ENCODE measurements at places on chromosomes 5 and 9.

- DNase-seq: no peak
These were observed 8.9 kb downstream of the WDR5 start for GRCh38 chr9:134144801-134145200.

DNA sequence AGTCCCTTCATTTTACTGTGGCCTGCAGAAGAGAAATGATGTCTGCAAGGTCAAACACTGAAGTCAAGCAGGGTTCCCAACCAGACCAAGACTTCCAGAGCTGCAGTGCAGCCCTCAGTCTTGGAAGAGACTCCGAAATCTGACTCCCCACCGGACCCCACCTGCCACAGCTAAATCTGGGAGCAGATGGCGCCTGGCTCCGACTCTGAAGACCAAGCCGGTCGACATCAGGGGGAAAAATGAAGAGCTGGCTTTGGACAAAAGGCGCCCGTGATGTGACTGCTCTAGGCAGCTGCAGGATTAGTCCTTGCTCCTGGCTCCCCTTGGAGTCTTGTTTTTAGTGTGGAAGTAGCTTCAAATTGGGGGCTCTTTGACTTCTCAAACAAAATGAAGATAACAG lies 72.4 kb upstream of the ZNF622 start:
- DNase-seq: no peak

- DNase-seq: no peak
These were observed 205.5 kb upstream of the SLC24A2 start for GRCh38 chr9:19994296-19994695.

- no peak for DNase-seq
These were observed 14.6 kb upstream of the COL15A1 start for GRCh38 chr9:98929071-98929470.

- no peak for DNase-seq
These were observed 37.3 kb upstream of the TEX48 start for GRCh38 chr9:114719290-114719689.

- DNase-seq: no peak
These were observed at the start of gene CNTFR for GRCh38 chr9:34589636-34590380. TSS of gene CNTFR (minus strand) at chr9:34589724. CDS start at chr9:34568981, 20,743 bp downstream.

DNA sequence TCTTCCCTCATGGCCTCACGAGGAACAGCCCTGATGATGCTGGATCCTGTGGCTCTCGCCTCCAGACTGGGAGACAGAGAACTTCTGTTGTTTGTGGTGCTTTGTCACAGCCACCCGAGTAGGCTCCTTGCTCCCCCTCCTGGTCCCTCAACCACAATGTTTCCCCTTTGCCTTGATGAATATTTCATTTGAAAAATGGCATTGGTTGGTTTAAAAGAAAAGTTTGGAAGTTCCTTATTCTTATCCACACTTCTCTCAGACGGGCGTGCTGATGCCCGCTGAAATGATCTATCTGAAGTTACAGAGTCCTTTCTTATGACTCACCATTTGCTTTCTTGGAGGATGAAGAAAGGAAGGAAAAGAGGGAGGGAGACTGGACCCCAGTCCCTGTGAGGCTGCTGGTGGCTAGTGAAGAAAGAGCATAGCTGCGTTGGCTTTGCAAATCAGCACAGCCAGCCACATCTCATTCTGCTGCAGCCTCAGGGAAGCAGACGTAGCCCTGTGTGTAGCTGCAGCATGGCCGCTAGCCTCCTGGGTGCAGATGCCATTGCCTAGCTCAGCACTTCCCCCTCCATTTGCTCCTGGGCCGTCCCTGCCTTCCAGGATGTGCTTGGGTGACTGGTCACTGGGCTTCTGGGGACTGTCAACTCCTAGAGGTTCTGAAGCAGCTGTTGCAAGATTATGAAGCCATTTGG lies 185.9 kb downstream of the ERCC6L2 start:
- peak; percentile 37 for DNase-seq

DNA sequence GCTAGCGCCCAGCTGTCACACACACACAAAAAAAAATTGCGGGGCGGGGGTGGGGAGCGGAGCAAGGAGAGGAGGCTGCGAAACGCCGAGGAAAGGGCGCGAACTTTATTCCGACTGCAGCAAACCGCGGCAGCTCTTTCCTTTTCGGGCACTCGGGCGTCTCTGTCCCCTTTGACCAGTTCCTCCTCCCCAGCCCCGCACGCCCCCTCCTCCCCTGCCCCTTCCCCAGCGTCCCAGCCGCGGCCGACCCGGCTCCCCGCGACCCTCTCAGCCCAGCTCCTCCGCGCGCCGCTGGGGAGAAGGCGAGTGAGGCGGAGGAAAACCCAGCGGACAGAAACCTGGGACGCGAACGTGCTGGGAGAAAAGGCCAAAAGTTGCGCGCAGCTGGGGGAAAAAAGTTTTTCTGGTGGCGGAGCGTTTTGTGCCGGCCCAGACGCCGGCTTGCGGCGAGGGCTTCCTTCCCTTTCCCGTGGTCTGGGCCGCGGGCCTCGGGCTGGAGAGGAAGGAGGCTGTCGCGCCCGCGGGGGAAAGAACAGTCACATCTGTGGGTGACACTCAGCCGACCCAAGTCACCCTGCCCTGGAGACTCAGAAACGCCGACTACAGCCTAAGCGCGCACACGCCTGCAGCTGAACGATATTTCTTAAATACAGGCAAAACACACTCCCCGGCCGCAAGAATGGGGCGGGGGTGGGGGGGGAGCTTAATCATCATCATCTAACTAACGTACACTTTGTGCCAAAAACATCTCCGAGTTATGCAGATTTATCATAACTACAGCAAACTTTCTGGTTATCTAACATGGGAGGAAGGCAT lies 1.1 kb upstream of the BNC2 start:
- DNase-seq: no peak

DNA sequence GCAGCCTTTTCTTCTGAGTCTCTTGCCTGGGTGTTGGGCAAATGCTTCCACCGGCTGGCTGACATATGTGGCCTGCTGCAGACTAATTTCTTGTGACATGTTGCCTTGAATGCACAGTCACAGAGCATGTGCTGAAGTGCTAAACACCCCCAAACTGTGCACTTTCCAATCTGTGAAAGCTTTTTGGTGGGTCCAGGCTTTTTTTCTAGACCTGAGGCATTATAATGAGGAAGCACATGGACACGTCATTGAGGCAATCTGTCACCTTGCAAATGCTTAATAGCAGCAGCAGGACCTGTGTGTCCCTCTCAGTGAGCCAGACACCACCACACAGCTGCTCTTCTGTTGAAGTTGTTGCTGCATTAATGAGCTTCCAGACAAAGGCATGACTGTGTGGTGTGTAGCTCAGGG lies 274.7 kb downstream of the ELAVL2 start:
- DNase-seq: no peak

DNA sequence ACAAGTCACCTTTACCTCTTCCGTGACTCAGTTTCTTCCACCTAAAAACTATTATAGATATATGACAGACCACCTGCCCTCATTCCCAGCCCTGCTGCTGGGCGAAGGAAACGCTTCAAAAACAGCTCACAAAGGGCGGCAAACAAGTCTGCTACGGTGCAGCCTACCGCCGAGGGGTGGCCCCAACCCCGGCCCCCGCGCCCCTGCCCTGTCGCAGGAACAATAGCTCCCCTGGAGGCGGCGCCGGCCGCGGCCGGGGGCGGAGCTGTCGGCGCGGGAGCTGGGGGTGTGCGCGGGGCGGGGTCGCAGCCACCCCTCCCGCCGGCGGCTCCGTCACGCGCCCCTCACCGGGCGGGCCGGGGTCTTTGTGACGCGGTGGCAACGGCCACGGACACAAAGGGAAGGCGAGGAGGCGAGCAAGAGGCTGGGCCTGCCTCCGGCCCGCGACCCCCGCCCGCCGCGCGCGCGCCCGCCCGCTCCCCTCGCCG lies at the start of gene TMEFF1:
Gene TMEFF1 (plus strand): TSS at position 362 of the 488 bp plus-strand sequence. CDS start 396 bp downstream, outside the sequence.
- peak; percentile 71 for DNase-seq

GRCh38 chr5:150781706-150782614 lies 3.4 kb downstream of the SMIM3 start:
- no peak for DNase-seq

- DNase-seq: no peak
These were observed 6.3 kb upstream of the APTX start for GRCh38 chr9:33007755-33008154.

DNA sequence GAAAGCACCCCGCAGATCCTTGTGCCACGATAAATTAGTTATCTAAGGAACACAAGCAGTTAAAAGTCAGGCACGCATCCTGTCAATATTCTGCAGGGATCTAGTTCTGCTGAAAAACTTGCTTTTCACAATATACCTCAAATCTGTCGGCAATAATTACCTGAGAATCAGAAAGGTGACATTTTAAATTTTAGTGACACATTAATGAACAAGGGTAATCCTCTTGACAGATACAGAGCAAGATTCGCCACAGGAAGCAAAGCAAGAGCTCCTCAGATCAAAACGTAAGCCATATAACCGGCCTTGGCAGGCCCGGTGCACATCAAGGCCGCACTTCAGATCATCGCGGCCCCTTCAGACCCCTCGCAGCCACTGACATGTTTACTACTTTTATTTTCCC lies 185.7 kb downstream of the ATPSCKMT start:
- no peak for DNase-seq

DNA sequence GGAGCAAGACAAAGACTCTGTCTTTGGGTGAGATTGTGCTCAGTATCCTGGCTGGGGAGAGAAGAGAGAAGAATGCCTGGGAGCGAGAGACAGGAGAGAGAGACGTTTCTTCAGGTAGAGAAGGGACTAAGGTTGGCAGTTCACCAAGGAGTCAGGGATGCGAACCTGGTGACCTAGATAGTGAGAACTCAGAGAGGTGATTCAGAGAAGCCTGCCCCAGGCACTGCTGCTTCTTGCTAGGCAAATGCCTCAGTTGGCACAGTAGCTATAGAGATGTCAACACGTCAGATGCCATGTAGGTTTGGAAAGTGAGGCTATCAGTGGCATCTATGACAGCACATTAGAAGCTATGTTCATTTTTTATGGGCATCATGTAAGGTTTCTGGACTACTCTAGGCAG lies 231.6 kb upstream of the VLDLR start:
- DNase-seq: no peak

GRCh38 chr5:170642066-170642735 lies 138.4 kb downstream of the KCNIP1 start:
- DNase-seq: no peak
